ENCODE measurements at places on chromosomes 4 and X. TPM values are rescaled to one million over a fixed set of nuclear protein-coding genes. Genes with fewer than 3 reads are reported as not detected.

The SPANXB1 gene
- total RNA-seq, result not detected

The TCEAL6 gene
- not detected for total RNA-seq

The HHIP gene
- total RNA-seq, result 1.4 TPM

The SPATA4 gene
- total RNA-seq, result 0.37 TPM

The PNPLA4 gene
- 16.6 TPM for total RNA-seq

The HERC5 gene
- 2.7 TPM for total RNA-seq

The RBM46 gene
- total RNA-seq, result not detected

The RASL11B gene
- total RNA-seq, result not detected

The LRCH2 gene
- 15.8 TPM for total RNA-seq

The F8A1 gene
- 3.6 TPM for total RNA-seq

The KLKB1 gene
- total RNA-seq, result not detected

The CT45A1 gene
- total RNA-seq, result not detected

The PNMA6F gene
- total RNA-seq, result not detected

The RTL3 gene
- total RNA-seq, result not detected

The MAGEC2 gene
- not detected for total RNA-seq

Data from uterine smooth muscle cell (primary cell).